Effector memory CD8-positive, alpha-beta T cell (primary cell): ENCODE measurements at places on chromosomes 12 and 14.
A peak's percentile ranks its signal among the peaks of the same experiment; 100 is the strongest.

- DNase-seq = no peak
Measured at GRCh38 chr12:107679336-107679735, 6.3 kb upstream of the PWP1 start.

DNA sequence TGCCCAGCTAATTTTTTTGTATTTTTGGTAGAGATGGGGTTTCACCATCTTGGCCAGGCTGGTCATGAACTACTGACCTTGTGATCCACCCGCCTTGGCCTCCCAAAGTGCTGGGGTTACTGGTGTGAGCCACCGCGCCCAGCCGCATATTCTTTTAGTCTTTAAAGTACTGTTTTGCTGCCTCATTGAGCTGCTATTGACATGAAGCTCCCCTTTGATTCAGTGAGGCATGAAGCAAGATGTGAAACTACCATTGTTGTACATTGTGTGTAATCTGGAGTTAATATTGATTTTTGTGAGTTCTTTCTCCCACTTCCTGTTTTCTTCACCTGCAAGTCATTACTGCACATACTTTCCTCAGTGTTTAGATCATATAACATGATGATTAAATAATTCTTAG, 80.8 kb downstream of the MNAT1 start:
- no peak for DNase-seq

GRCh38 chr12:42698213-42698612, 108.7 kb upstream of the PRICKLE1 start:
- DNase-seq = no peak

GRCh38 chr12:11834104-11834812, 184.8 kb downstream of the ETV6 start:
- DNase-seq = no peak

DNA sequence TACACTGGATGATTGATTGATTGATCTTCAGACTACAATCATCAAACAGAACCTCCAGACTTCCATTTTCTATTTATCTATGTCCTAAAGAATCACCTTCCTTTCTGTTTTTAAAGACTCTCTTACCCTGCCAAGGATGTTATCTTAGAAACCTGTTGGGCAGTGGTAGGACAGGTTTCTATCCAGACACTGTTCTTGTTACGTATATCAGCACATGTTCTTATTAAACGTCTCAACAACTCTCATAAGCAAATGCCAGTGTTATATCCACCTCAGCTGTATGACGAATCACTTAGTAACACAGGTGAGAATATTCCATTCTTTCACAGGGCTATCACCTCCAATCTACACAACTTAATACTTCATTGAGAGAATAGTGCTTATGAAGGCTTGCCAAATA, 40.2 kb upstream of the RPL10L start:
- DNase-seq = no peak

GRCh38 chr12:131129839-131130238, 176.1 kb downstream of the ADGRD1 start:
- DNase-seq = no peak

GRCh38 chr12:75891072-75891471, 140.5 kb downstream of the PHLDA1 start:
- DNase-seq = no peak

GRCh38 chr14:68241862-68242487, 422.4 kb downstream of the RAD51B start:
- no peak for DNase-seq

DNA sequence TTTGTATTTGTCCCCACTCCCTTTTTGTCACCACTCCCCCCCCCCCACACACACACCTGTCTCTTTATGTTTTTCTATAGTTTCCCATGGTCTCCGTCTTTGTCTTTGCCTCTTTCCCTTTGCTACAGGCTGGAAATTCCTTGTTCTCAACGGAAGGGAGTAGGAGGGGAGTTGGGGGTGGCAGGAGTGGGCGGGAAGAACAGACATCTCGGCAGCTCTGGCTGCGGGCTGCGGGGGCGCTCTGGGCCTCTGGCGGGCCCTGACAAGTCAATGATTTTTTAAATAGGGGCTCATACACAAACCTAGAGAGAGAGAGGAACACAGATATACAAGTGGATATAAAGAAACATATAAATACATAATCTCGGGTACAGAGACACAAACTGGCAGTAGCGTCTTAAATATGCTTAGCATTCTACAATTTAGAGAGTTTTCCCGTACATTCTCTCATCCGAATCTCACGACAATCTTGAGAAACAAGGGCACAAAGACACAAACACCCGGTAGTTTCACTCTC, 2.4 kb upstream of the NAB2 start:
- DNase-seq = no peak

DNA sequence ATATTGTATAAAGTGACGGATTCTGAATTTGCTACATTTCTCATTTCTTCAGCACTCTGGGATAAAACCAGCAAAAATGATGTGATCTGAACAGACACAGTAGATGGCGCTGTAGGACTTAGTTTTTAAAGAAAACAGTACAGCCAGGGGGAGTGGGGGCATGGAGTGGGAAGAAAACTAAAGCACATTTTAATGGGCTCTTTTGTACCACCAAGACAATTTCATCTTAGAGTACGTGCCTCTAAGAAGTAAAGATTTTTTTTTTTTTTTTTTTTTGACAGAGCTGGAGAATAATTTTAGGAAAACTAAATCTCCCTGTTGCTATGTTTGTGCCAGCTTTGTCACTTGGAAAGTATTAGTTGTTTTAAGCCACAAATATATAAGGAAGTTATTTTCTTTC, 124.4 kb downstream of the RAD51B start:
- DNase-seq = peak; percentile 55

GRCh38 chr14:63275611-63276010, 43.1 kb downstream of the GPHB5 start:
- no peak for DNase-seq

DNA sequence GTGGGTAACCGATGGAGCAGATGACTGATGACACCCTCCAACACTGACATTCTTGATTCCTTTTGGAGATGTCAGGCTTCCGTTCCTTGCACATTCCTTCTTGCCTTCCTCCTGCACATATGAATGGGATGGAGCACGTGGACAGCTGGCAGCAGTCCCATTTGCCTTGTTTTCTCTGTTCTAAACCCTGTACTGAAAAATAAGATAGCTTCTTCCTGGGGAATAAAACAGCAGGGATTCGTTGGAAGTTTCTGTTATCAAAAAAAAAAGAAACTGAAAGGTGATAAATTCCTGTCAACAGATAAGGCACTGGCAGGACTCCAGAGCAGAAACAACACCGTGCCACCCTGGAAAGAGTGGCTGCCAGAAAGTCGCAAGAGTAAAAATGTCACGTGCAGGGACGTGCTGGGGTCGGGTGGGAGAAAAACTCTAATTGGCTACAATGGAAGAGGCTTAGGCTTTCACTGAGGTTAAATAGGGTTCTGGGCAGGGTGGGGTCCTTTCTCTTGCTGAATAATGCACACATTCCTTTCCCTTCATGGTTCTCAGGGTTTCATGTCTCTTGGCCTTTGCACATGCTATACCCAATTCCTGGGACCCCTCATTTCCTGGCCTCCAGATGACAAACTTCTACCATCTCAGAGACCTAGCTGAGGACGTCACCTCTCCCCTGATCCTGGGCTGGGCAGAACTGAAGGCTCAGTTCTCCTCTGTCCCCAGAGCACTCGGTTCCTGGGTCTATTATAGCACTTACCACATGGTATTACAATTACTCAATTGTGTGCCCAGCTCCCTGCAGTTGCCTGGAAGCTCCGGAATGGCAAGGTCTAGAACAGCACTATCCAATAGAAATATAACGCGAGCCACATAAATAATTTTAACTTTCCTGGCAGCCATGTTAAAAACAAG, 7.0 kb upstream of the NUAK1 start:
- DNase-seq = no peak

DNA sequence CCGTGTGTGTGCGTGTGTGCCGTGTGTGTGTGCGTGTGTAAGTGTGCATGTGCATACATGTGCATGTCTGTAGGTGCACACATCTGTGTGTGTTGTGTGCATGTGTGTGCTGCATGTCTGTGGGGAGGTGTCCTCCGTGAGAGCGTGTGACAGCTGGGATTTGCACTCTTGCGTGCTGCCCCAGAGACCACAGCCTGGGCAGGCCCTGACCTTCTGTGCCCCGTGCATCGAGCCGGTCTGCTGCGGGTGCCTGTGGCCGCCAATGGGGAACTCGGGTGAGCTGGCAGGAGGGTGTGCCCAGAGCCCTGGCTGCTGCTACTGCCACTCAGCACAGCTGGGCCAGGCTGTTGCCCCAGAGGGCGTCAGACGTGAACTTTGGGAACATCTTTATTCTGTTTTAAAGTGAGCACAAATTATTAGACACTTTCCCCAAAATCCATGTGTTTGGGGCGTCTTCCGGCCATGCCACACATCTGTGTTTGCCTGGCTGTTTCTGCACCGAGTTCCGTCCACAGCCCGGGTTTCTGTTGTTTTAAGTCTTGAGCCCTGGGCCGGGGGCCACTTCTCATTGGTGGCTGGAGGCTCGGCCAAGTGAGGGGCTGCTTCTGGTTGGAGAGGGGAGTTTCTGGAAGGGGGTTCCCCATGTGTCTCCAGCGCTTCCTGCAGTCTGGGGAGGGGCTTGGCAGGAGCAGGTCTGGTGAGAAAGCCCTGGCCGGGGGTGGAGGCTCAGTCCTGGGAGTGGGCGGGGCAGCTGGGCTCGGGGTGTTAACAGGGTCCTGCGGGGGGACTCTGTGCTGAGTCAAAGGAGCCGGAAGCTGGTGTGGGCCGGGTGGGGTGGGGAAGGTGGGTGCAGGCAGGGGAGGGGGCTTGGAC, 7.6 kb downstream of the CEP170B start:
- no peak for DNase-seq

DNA sequence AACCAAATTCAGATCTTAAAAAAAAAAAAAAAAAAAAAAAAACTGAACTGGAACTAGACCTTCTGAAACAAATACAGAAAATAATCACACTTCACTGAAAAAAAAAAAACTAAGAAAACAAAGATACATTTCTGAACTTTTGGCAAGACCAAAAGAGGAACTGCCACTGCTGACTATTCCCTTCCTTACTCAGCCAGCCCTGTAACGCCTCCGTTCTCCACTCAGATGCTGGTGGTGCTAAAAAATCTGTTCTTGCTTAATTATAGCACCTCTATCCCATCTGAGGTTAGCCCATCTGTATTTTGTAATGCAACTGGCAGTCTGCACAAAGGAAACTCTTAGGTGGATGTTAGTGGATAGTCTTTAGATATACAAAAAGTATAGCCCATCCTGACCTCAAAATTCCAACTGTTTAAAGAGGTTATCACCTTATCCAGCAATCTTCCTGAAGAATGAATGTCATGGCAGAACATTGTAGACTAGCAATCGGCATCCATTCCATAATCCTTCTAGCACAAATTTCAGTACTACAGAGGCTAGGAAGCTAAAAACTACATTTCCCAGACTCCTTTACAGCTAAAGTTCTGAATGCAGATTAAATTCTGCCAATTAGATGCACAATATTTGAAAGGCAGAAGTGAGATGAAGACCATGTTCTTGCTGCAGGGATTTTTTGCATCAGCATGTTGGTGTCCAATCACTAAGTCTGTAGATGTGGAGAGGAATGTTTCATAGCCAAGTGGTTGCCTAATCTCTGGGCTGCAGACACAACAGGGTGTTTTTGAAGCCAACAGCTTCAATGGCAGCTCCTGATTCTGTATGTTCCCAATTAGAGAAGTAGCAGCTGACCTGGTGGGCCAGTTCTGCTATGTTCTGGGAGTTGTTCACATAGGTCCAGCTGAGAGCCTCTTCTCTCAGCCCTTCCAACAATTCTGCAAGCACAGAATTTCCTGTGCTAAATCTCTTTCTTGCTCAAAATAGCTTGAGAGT, 5.7 kb downstream of the MAP3K9 start:
- DNase-seq = no peak

GRCh38 chr12:21801522-21802288, 27.2 kb upstream of the KCNJ8 start:
- DNase-seq = no peak

GRCh38 chr12:20030826-20031225, 337.5 kb upstream of the PDE3A start:
- DNase-seq = no peak

GRCh38 chr12:53659571-53659981, 16.3 kb downstream of the ATP5MC2 start:
- DNase-seq = no peak

GRCh38 chr12:68086019-68086603, 73.4 kb downstream of the IFNG start:
- no peak for DNase-seq

DNA sequence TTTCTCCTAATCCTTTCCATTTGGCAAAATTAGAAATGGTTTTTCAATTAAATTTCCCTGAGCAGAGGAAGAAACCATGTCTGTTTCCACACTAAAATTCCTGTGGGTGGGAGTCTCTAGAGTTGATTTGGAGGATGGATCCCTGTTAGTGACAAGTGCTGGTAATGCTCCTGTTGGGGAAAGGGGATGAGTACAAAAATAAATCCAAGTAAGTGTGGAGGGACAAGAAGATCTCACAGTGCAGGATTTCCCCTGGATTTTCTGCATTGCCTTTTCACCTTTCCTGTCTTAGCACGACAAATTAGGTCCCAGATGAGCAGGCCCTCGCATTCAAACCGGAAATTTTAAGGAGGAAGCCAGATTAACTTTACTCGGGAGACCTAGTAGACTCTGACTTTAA, 107.5 kb downstream of the DAD1 start:
- no peak for DNase-seq

DNA sequence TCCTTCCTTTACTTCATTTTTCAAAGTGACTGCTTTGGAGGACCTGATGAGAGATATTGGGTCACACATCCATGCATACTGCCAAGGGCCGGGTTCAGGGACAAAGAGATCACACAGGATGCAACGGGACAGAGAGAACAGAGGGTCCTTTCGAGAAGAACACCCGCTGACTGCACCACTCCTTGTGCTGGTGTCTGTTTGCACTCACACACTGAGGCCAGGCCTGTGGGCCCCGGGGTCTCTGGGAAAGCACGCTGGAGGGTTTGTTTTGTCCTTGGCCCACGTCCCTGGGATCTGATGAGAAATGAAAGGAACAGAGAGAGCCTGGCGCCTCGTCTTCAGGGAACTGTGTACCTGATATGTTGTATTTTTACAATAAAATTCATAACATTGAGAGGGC, 42.2 kb downstream of the PAH start:
- no peak for DNase-seq

DNA sequence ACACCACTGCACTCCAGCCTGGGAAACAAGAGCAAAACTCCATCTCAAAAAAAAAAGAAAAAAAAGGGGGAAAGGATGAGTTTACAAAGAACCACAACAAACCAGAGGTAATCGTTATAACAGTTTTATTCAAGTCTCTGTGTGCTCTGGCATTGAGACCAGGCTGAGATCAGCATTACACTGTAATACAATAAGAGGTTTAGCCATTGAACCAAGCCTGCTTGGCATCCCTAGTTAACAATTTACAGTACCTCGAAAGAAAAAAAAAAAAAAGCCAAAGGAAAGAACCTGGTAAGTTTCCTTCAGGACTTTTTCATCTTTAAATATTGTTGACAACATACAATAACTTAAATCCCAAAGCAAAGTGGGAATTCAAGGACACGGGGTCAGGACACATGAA, 80.7 kb downstream of the TTC9 start:
- DNase-seq = no peak
